ENCODE measurements at places on chromosomes 2 and 18.

DNA sequence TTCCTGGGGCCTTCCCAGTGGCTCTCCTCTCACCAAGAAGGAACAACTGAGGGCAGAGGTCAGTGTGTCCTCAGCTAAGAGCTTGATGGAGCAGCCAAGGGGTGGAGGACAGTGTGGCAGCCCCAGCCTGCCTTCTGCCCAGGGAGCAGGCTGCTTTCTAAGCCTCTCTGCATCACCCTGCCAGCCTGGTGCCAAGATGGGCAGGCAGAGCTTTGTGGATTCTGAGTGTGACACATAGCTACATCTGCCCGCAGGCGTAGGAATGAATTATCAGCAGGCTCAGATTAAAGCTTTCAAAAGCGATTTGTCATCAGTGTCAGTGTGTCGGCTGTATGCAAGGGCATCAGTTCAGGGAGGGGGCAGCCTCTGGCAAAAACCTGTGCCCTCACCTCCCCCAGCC lies 8.7 kb downstream of the MAL start:
- no peak for DNase-seq

- no peak for DNase-seq
Observed at GRCh38 chr2:208984376-208985090, 439.3 kb upstream of the MAP2 start.

GRCh38 chr2:48161628-48162027 lies 255.3 kb upstream of the FBXO11 start:
- no peak for DNase-seq

- DNase-seq = no peak
Observed at GRCh38 chr2:207223051-207223450, 57.3 kb upstream of the KLF7 start.

DNA sequence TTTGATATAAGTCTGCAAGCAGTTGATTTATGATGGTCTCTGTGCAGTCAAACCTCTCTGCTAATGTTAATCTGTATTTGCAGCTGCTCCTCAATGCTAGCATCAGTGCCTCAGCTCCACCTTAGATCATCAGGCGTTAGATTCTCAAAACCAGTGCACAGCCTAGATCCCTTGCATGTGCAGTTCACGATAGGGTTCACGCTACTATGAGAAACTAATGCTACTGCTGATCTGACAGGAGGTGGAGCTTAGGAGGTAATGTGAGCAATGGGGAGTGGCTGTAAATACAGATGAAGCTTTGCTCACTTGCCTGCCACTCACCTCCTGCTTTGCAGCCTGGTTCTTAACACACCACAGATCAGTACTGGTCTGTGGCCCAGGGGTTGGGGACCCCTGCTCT lies 18.4 kb downstream of the RBKS start:
- DNase-seq = no peak

- DNase-seq = no peak
Observed at GRCh38 chr2:196887431-196887830, 39.1 kb downstream of the PGAP1 start.
